ENCODE measurements at places on chromosomes 3 and 15.
A peak's percentile ranks its signal among the peaks of the same experiment; 100 is the strongest.

DNA sequence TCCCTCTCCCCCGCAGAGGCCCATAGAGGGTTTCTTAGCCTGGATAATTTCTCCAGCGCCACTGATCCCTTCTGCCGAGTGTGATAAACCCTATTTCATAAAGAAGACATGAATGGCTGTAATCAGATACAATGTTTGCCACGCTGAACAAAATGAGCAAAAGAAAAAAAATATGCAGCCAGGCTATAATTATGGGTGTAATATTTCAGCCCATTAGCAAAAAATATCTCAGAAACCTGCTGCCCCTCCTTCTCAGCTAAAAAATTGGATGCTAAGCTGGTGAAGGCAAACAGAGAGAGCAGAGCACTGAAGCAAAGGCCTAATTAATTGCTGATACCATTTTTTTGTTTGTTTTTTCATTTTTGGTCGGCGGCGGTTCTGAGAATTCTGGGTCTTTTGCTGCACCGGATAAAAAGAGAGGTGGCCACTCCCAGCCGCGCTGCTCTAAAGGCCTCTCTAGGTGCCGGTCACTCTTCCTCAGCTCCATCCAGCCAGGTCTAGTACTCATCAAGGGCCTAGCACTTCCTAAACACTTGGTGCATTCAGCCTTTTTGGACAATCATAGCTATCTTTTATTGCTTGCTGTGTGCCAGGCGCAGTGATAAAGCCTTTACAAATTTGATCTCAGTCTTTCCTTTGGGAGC, 128.7 kb upstream of the TLE3 start:
- DNase-seq = no peak

DNA sequence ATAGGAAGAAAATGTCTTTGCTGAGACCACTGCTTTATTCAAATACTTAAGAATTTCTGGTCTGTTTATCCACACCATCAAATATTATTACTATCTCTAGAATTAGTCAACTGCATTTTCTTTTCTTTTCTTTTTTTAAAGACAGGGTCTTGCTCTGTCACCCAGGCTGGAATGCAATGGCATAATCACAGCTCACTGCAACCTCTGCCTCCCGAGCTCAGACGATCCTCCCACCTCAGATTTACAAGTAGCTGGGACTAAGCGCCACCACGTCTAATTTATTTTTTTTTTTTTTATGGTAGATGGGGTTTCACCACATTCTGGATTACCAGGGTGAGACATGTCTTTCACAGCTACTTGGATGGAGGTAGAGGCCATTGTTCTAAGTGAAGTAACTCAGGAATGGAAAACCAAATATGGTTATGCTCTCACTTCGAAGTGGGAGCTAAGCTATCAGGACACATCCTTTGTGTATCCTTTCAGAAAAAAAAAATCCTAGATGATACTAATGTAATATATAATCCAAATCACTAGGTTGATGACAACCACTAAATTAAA, 52.8 kb downstream of the STAG1 start:
- no peak for DNase-seq

DNA sequence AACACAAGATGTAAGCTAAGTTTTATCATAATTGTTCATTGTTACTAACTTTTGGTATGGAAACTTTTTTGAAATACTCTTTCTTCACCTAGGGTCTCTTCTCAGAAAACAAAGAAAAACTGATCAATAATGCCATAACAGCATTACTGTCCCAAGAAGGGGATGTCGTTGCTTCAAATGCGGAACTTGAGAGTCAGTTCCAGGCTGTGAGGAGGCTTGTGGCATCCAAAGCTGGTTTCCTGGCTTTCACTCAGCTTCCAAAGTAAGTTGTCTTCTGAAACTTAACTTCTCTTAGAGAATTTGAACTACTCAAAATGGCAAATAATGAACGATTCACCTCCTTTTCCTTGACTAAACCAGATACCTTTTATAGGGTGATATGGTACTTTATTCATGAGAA, 39.3 kb downstream of the DNAJC13 start:
- no peak for DNase-seq

GRCh38 chr3:58421004-58421403, 12.6 kb downstream of the PDHB start:
- DNase-seq = no peak

DNA sequence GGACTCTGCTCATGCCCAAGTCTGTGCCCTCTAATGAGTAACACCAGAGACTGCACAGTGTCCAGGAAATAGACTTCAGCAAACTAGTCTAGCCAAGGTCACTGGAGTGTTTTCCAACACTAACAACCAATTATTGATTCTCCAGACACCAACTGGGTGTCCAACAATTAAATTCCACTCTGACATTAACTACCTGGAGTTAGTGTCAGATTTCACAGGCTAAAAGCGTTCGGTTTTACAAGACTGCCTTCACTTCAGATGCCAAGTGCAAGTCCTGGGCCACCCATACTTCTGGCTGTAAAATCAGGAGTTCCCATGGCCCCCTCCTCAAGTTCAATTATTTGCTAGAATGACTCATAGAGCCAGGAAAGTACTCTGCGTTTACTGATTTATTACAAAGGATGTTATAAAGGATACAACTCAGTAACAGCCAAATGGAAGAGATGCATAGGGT, 20.8 kb upstream of the CFAP161 start:
- DNase-seq = no peak

- no peak for DNase-seq
These were observed 31.8 kb downstream of the MYO5A start for GRCh38 chr15:52496776-52497470.

DNA sequence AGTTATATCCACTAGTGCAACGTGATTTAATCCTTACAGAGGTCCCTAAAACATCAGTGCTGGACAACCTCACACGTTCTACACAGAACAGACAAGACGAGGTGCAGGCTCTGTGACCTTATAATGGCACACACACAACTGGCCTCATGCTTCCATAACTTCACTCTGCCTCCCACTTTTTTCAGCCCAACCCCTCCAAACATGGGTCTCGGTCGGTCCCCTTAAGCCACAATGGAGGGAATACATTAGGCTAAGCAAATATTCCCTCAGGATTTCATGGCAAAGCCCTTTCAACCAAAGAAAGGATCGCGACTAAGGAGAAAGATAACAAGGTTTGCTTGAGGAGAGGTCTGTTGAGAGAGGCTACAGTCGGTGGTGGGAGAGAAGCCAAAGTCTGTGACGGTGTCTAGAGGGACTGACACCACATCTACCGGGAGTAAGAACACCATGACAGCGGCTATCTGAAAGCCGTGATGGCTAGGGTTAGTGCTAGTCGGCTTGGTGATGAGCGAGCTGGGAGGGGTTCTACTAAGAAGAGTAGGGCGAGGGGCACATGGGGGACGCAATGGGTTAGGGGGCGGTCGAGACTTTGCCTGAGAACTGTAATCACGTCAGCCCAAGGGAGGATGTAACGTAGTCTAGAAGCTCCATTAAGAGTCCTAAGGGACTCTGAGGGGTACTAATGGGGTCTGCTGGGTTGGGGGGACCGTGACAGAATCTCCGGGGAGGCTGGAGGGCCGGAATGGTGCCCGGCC, 1.0 kb downstream of the MYO9A start:
- DNase-seq = no peak

DNA sequence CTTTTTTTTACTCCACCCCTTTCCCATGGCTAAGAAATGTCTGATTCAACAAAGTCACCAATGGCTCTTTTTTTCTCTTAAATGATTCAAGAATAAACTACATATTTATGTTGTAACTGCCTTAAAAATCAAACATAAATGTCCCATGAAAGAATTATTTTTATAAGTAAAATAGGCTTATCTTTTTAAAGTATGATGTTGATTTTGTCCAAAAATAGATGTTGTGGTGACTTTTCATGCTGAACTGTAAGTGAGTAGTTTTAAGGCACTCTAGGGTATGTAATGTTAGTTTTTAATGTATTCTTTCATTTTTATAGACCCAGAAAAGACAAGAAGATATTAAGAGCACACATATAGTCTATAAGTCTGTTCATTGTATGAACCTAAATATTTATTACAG, 594.9 kb downstream of the NLGN1 start:
- no peak for DNase-seq

GRCh38 chr3:179196098-179196497, 47.9 kb downstream of the PIK3CA start:
- DNase-seq = peak; percentile 52

DNA sequence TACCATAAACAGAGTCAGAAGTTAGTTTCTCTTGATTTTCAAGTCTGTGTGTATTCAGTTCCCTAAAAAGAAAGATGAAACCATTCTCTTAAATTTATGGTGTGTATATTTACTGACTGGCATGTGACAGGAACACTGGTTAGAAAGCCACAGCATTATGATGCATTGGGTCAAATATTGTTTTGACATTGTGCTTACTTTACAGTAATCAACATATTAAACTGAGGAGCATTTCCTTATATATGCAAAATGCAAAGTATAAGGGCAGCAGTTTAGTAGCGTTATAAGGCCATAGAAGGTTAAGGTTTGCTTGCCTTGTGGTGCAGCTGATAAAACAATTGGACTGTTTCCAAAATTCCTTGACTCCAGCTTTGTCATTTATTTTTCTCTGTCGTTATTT, 72.9 kb downstream of the EPHA3 start:
- DNase-seq = no peak

- DNase-seq = no peak
These were observed 61.4 kb downstream of the TTC23 start for GRCh38 chr15:99187936-99188335.

DNA sequence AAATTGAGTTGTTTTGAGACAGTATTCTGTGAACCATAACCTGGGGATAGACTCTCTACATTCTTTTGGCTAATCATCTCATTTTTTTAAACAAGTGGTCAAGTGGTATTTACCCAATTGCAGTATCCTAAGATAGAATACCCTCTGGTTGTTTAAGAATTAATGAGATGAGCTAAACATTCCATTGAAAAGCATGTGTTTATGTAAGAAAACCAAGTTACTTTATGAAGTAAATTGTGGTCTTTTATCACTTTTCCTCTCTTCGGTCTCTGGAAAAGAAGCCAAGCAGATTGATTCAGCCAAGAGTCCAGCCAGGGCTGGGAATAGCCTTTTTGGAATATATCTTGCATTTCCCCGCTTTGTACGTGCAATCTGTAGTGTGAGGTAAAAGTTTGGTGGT, 185.7 kb upstream of the TOPAZ1 start:
- DNase-seq = no peak

DNA sequence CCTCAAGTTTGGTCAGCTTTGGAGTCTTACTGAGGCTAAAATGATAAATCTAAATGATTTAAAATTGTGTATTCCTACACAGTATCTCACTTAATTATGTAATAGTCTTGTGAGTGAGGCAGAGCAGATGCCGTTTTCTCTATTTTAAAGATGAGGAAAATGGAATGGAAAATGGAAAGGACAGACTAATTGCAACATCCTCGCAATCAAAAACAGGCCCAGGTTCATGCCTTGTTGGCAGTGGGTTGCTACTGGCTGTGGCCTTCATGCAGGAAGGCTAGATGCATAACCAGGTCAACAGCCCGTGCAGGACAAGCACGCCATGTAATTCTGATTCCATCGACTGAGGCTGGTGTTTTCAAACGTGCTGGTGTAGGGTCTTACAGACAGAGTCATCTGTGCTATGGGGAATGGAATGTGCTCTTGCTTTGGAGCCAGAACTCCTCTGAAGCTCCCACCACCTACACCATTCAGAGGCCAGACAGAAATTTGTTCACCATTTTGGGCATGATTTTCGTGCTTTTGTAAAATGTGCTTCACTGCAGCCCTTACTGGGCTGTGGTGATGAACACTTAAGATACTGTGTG, 37.9 kb downstream of the MLH1 start:
- no peak for DNase-seq

GRCh38 chr15:64572856-64573255, 112.5 kb downstream of the ZNF609 start:
- DNase-seq = no peak

- no peak for DNase-seq
These were observed 340.6 kb upstream of the GOLIM4 start for GRCh38 chr3:168436245-168436724.

GRCh38 chr15:87493803-87494202, 762.7 kb downstream of the NTRK3 start:
- DNase-seq = no peak

- DNase-seq = no peak
These were observed 42.5 kb upstream of the ABHD10 start for GRCh38 chr3:111936191-111936841.

- no peak for DNase-seq
These were observed 40.0 kb downstream of the ARRDC4 start for GRCh38 chr15:98000249-98001203.

GRCh38 chr15:38398134-38398533, 55.8 kb upstream of the FAM98B start:
- DNase-seq = no peak

DNA sequence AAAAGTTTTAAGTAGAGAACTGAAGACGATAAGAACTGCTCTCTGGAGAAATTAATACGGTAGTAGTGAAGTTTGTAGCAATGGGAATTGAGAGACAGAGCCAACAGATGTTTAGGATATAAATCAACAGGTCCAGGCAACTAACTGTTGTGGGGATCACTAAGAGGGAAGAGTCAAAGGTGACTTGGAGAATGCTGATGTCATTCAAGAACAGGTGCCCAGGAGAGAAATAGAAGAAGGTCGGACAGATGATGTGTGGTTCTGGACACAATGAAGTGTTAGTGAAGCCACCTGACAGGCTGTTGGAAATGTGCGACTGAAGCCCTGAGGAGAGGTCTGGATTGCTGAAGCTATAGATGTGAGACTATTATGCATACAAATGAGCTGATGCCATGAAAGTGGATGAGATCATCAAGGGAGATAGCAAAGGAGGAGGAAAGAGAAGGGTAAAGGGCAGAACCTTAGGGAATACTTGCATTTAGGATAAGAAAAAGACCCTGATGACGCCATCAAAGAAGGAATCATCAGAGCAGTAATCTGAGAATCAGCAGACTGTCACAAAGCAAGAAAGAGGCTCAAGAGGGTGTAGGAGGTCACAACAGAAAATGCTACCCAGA, 183.7 kb downstream of the FRMD5 start:
- DNase-seq = no peak

- no peak for DNase-seq
These were observed 270.0 kb downstream of the TBL1XR1 start for GRCh38 chr3:176927280-176927679.

- DNase-seq = no peak
These were observed 610.2 kb downstream of the TBL1XR1 start for GRCh38 chr3:176587089-176587488.

DNA sequence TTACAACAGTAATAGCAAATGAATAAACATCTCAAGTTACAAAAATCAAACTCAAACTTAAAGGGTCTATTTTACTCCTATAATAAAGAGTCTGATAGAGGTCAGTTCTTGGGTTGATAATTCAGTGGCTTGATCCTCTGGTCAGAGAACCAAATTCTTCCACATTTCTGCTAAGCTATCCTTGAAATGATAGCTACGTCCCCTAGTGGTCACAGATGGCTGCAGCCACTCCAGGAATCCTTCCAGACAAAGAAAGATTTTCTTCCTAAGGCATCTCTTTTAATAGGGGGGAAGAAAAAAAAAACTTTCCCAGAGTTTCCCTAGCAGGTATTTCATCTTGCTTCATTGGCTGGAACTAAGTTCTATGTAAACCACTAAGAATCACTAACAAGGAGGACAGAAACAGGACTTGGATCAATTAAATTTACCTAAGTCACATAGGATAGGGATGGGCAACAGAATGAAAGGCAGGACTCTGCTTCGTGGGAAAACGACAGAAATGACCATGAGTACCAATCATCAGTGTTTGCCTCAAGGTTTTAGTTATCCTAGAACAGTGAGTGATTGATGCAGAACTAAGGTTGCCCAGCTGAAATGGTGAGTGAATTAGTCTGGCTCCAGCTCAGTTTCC, 160.7 kb downstream of the STAC start:
- DNase-seq = no peak

- DNase-seq = no peak
These were observed 156.8 kb downstream of the IMPG2 start for GRCh38 chr3:101163554-101163953.

- DNase-seq = no peak
These were observed 42.3 kb downstream of the TM4SF18 start for GRCh38 chr3:149291178-149291577.

Measured in CD4-positive, alpha-beta T cell treated with Interferon alpha-2 for 1 hour (primary cell).